NCI-H1930 (cell line): ENCODE measurements at places on chromosomes 5 and 9.

GRCh38 chr5:1789834-1790471, 9.7 kb downstream of the MRPL36 start:
- DNase-seq, result no peak

DNA sequence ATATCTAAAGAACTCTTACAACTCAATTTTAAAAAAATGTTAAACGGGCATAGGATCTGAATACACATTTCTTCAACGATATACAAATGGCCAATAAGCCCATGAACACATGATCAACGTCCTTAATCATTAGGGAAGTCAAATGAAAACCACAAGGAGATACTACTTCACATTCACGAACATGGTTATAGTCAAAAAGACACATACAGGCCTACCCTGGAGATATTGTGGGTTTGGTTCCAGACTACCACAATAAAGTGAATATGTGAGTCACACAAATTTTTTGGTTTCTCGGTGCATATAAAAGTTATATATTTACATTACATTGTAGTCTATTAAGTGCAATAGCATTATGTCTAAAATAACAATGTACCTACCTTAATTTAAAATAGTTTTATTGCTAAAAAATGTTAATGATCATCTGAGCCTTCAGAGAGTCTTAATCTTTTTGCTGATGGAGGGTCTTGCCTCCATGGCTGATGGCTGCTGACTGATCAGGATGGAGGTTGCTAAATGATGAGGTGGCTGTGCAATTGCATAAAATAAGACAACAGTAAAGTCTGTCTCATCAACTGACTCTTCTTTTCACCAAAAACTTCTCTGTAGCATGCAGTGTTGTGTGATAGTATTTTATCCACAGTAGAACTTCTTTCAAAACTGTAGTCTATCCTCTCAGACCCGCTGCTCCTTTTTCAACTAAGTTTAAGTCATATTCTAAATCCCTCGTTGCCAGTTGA, 15.1 kb downstream of the AK3 start:
- no peak for DNase-seq

DNA sequence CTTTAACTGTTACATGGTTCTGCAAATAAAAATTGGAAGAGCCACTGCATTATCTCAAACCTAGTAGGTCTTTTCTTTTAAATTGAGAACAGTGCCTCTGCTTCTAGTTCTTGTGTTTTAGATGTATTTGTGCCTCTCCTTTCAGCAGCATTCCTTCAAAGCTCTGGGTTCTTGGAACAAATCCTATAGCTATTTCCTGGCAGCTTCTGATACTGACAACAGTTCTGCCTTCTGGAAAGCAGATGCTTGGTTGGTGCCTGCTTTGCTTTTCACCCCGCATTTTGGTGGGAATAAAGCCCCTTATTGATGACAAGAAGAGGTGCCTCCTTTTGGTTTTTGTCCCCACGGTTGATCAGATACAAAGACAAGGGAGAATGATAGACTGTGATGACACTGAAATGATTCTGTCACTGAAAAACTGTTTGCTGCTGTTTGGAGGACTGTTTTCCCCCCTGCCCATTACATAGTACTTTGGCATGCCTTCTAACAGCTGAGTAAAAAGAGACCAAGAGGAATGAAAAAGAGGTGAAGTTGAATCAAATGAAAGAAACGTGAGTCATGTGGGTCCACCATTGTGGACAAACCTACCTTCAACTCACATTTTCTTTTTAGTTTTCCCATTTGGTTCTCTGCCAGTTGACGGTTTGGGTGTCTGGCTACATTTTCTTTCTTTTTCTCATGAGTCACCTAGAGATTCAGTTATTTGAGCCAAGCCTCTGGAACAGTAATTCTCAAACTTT, 5.6 kb downstream of the PTCD2 start:
- no peak for DNase-seq

DNA sequence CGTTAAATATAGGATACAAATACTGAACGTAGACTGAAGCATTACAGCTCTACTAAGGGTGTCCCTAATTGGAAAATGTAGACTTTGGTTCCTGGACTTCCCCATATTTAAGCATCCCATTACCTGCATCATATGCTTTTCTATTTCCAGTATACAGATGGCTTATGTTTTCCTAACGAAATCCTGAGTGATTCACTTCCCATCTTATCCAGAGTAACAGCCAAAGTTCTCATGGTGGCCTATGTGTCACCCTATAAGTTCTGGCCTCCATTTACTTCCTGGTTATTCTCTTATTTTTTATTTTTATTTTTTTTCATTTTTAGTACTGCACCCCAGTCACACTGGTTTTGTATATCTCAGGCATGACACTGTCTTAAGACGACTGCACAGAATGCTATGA, 552.3 kb downstream of the PRDM9 start:
- DNase-seq, result no peak

GRCh38 chr5:177097016-177097985, 10.6 kb downstream of the FGFR4 start:
- no peak for DNase-seq
